ENCODE measurements at places on chromosomes 2 and 18.

- no peak for DNase-seq
Measured at GRCh38 chr2:228699888-228700287, 518.4 kb upstream of the SPHKAP start.

DNA sequence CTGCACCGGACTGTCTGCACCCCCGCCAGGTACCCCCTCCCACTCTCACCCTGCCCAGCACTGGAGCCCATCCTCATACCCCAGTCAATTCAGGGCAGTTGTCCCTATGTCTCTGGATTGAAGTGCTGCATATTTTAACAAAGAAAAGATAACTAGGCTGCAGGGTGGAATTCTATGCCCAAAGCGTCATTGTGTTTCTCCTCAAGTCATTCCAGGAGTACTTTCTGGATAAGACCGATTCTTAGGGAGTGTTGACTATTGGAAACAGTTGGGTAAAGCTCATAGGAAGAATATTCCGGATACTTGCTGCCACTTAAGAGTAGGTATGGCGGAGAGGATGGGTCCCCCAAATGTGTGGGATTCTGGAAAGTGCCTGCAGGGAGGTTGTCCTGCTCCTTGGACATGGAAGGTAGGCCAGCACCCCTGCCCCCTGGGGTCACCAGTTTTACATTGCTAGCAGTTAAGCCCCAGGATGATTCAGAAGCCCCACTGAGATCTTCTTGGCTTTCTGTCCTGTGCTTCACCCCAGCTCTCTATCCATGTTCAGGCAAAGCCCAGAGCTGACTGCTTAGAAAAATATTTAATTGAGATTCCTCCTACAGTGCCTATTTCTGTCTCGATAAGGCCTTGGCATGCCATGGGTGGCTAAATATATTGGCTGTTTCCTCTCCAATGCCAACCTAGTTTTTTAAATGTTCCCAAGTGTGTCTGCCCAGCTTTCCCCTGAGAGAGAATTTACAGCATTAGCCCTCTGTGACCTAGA is 48.2 kb downstream of the RPL37A start:
- no peak for DNase-seq

DNA sequence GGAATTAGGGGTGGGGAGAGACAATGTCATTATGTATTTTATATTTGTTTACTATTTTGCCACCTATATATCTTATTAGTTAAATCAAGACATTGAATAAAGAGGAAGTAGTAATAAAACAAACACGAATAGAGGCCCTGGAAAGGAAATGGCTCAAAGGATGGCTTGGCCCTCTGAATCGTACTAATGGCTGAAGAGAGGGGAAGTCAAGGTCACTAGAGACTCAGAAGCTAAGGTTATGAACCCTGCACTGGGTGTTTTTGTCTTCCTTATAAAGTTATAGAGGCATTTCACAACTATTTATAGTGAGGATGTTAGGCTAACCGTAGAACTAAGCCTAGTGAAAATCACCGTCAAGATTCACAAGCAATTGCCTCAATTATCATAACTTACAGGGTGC is 685.9 kb downstream of the ARHGAP15 start:
- no peak for DNase-seq

DNA sequence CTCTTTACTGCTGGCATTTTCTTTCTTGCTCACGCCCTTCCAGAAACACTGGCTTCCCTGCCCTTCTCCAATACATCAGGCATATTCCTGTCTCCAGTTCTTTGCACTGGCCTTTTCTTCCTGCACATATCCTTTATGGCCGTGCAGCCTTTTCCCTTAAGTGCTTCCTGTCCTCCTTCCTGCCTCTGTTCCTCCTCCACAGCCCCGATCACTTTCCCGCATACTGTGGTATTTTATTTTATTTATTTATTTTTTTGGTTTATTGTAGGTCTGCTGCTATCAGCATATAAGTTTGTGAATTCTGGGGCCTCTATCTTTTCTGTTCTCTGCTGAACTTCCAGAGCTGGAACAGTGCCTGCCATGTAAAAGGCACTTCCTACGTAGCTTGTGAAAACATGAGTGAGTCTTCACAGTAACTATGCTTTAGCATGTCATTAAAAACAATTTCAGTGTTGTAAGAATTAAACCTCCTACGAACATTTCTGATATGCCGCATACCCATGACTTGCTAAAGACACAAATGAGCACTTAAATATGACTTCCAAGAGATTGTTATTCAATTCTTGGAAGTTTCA is 289.1 kb downstream of the TRIB2 start:
- DNase-seq, result peak; percentile 62

DNA sequence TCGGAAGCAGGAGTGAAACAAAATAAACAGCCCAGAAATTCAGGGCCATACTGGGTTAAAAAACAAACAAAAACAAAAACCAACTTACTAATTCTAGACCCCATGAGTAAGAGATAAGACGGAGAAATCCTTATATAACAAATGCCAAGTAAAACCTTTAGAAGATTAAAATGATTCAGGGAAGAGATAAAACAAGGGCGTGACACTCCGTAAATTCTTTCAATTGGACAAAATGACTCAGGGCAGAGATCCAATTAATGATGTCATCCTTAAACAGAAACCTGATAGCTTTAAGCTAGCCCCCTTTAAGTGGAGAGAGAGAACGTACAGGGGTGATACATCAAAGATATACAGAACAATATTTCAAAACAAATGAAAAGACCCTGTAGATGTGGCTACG is 317.4 kb downstream of the NBAS start:
- DNase-seq, result peak; percentile 60

GRCh38 chr2:238763471-238763995 is 84.4 kb upstream of the TWIST2 start:
- no peak for DNase-seq

- no peak for DNase-seq
Measured at GRCh38 chr2:42376758-42377157, 15.7 kb upstream of the COX7A2L start.

DNA sequence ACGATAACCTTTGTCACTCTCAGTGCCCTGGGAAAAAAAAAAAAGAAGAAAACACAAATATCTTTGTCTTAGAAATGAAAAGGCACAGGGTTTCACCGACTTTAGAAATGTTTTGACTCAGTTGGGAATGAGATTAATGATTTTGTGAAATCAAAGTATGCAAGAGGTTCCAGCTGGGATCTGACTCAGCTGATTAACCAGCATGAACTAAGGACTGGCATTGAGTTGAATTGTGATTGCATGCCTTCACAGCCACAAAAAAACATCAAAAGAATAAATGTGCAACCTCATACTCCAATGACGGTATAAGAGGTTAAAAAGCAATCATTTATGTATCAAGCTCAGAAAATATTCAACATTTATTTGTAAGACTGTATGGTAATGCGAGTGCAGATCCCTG is 566.6 kb upstream of the DSEL start:
- DNase-seq, result no peak

- no peak for DNase-seq
Measured at GRCh38 chr2:27446057-27446456, 3.9 kb downstream of the KRTCAP3 start.

DNA sequence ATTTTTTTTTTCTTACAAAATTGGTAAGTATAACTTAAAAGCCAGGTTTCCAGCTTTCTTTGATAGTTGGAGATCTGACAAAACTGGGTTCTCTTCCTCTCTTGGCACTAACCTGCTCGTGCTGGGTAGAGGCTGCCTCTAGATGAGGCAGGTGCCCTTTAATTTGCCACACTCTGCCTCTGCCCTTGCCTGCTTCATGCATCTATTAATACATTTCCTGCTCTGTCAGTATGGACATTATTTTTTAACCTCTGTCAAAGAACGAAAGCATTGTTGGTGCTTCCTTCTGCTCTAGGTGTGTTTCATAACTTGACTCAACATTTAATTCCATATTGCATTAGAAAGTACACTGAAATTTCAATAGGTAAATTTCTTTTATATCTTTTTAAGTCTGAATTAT is 490.7 kb upstream of the ZEB2 start:
- DNase-seq, result no peak

DNA sequence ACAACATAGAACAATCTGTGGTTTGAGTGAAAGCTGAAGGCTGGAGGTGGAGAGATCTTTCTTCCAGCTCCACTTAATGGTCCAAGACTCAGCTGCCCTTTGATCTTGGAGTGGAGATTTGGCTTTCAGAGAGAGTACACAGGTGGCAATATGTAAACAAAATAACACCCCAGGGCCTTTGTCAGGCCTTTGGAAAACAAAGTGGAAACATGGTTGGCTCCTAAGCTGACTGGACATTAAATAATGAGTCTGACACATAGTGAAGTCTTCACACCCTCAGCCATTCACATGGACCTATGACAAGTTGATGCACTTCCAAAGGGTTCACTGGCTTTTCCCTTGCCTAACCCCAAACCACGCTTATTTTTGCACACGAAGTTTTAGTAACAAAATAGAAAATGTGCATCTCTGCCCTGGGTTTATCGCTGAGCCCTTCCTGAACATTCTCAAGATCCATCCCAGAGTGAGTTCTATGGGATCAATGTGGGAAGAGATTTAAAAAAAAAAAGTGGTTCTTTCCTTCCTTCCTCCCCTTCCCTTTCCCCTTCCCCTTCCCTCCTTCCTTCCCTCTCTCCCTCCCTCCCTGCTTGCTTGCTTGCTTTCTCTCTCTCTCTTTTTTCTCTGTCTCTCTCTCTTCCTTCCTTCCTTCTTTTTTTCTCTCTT is 201.3 kb upstream of the NT5C1B start:
- DNase-seq, result no peak

DNA sequence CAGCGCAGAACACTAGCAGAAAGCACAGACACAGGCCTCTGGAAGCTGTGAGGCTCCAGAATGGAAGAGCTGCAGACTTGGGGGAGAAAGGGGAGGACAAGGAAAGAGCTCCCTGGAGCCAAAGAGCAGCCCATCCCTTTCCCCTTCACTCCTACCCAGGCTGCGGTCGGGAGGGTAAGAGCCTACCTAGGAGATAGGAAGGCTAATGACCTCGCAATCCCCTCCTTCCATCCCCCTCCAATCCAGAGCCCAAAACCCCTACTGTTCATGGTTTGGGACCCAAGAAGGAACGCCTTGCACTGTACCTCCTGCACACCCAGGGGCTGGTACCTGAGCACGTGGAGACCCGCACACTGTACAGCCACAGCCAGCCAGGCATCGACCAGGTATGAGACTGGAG is 39.8 kb downstream of the LMAN2L start:
- DNase-seq, result no peak

DNA sequence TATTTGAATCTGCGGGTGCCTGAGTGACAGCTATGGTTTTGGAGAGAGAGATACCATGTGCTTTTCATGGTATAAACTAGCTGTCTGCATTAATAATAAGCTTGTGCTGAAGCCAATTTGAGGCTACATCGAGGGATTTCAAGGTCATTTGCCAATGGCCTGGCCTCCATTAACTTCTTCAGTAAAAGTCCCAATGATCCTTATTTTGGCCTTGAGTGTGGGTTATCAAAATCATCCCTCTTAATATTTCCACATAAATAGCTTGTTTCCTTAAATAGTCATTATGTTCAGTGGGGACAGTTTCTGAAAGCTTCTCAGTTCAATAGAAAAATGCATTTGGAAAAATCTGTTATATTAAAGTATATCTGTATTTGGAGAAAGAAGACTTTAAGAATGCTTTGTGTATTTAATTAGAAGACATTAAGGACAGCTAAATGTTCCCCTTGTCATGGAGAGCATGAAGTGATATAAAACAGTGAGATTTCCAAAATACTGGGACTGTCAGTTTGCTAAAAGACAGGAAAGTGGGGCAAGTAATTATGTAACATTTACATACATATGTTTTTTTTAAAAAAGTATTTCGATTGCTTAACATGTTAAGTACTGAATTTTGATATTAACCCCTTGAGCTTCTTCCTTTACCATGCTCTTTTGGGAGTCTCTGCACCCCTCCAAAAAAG is 355.5 kb upstream of the ZEB2 start:
- no peak for DNase-seq

GRCh38 chr18:74081966-74082741 is 65.5 kb downstream of the FBXO15 start:
- DNase-seq, result peak; percentile 62

DNA sequence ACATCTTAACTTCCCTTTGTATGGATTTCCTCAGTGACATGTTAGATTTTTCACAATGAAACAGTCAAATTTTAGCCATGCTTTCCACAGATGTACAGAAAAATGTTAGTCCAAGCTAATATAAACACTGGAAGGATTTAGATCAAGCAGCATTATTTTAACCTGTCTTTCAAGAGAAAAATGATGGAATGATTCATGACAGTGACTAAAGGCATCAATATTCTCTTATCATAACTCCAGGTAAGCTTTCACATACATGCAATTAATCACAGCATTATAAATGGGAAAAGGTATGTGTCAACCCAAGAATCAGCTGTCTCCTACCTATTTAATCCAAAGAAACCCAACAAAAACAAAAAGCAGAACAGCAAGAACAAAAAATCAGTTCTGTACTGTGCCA is 92.7 kb downstream of the NCKAP5 start:
- DNase-seq, result no peak

GRCh38 chr2:159138642-159139182 is 147.8 kb downstream of the WDSUB1 start:
- DNase-seq, result no peak

- no peak for DNase-seq
Measured at GRCh38 chr2:71612581-71613402, 159.4 kb downstream of the DYSF start.

DNA sequence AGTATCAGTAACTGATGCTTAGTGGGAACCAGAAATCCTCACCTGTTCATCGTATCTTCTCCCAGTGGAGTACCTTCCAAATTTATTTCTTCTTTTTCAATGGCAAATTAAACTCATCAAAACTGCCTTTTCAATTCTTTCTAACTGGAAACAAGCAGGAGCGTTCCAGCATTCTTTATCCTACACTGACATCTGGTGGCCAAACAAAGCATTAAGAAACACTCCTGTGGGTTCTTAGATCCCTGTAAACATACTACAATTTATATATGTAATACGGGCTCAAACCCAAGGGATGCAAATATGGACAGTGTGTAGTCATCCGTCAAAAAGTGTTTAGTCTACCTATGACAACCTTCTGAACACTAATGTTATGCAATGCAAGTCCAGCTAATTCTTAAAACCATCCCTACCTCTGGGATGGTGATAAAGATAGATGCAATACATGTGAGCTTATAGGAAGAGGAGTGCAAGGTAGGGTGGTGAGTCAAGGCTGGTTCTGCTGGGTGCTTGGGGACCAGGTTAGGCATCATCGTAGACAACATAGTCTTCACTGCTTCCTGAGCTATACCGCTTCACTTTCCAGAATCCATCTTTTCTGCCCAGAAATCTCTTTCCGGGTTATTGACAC is 375.0 kb downstream of the CTNNA2 start:
- peak; percentile 68 for DNase-seq

Data from dermis blood vessel endothelial cell (primary cell).